ENCODE measurements at places on chromosomes 5 and 9.

DNA sequence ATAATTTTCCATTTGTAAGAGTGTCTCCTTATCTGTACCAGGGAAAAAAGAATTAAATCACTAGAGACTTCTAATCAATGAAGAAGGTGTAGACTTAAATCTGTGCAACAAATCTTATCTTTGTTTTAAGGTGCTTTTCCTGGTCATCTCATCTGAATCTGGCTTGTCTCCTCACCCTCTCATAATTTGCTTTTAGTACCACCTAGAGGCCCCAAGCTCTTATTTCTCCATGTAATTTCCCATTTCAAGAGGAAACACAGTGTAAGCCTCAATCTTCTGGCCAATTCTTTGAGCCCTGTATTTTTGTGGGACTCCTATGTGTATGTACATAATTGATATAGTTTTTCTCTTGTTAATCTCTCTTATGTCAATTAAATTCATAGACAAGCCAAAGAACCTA is 1975.3 kb upstream of the CDH6 start:
- no peak overlapping the region for H3K27ac ChIP-seq
- no peaks in the 10 kb centered on the region for H3K4me1 ChIP-seq
- no peak for DNase-seq
- H3K4me3 ChIP-seq: no peak overlapping the region
- no peaks in the 10 kb centered on the region for H3K27me3 ChIP-seq

DNA sequence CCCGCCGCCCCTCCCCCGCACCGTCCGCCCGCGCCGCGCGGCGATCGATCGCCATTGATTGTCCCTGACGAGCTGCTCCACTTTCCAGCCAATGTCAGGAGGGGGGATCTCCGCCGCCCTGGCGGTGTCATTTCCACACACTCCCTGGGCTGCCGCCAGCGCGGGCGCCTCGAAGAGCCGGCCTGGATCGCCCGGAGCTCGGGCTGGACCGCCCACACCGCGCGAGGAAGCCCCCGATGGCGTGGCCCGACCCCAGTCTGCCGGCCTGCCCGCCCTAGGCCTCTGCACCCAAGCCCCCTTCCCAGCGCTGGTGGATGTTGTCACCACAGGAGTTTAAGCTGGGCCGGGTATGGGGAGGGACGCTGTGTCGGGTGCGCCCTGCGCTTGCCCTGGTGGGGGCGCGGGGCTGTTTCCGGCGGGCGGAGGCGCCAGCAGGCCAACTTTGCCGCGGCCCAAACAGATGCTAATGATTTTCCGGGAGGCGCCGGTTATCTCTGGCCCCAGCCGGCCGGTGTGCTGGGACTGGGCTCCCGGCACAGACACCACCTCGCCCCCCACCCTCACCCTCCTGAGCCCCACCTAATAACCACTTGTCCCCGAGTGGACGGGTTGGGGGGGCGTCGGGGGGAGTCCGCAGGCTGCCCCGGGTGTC is 10.6 kb upstream of the CXXC5 start:
- no peaks in the 10 kb centered on the region for H3K36me3 ChIP-seq
- DNase-seq: peak; percentile 33
- no peaks in the 10 kb centered on the region for H3K27me3 ChIP-seq
- H3K4me3 ChIP-seq: peak overlapping the region; percentile 22
- H3K4me1 ChIP-seq: peaks cover 27% of the 10 kb centered on the region

DNA sequence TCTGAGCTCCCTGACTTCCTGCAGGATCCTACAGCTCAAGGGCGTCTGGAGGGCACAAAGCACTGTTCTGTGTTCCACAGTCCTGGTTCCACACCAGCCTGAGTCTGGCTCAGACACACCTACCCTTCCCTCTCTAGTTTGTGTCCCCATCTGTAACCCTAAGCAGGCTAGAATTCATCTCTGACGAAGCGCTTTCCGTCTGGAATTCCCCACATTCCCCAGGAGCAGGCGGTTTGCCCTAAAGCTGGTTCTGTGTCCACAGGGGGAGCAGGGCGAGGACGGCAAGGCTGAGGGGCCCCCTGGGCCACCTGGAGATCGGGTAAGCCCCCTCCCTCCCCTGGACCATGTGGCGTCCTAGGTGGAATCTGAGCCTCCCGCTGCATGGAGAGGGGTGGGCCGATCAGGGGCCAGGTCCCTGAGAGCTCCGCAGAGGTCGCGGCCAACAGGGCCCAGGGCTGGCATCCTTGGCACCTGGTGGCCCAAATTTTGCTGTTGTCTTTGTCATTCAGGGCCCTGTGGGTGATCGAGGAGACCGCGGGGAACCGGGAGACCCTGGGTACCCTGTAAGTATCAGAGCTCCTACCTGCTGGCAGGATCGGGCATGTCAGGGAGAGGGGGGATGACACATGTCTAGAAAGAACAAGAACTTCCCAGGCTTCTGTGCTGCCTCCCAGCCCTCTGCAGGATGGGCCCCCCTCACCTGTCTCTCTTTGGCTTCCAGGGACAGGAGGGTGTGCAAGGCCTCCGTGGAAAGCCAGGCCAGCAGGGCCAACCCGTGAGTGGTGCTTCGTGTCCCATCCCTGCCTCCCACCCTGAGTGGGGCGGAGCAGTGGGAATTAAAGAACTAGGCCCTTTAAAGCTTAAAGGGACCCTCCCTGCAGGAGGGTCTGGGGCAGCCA is 34.5 kb upstream of the ORM1 start:
- H3K36me3 ChIP-seq: no peaks in the 10 kb centered on the region
- H3K27me3 ChIP-seq: no peaks in the 10 kb centered on the region
- no peak overlapping the region for H3K4me3 ChIP-seq
- H3K27ac ChIP-seq: no peak overlapping the region
- H3K4me1 ChIP-seq: no peaks in the 10 kb centered on the region

GRCh38 chr5:124007675-124008398 is 495.9 kb downstream of the CSNK1G3 start:
- H3K4me3 ChIP-seq: no peak overlapping the region
- no peak for DNase-seq
- H3K36me3 ChIP-seq: no peaks in the 10 kb centered on the region
- H3K4me1 ChIP-seq: no peaks in the 10 kb centered on the region
- no peaks in the 10 kb centered on the region for H3K27me3 ChIP-seq

GRCh38 chr5:91486638-91487037 is 103.5 kb upstream of the ARRDC3 start:
- no peaks in the 10 kb centered on the region for H3K27me3 ChIP-seq
- H3K36me3 ChIP-seq: no peaks in the 10 kb centered on the region
- no peak overlapping the region for H3K27ac ChIP-seq
- no peak overlapping the region for H3K4me3 ChIP-seq
- DNase-seq: no peak
- no peaks in the 10 kb centered on the region for H3K4me1 ChIP-seq

GRCh38 chr9:87071473-87071872 is 124.2 kb upstream of the GAS1 start:
- no peaks in the 10 kb centered on the region for H3K27me3 ChIP-seq
- no peak overlapping the region for H3K27ac ChIP-seq
- H3K4me1 ChIP-seq: no peaks in the 10 kb centered on the region
- H3K4me3 ChIP-seq: no peak overlapping the region
- no peak for DNase-seq

DNA sequence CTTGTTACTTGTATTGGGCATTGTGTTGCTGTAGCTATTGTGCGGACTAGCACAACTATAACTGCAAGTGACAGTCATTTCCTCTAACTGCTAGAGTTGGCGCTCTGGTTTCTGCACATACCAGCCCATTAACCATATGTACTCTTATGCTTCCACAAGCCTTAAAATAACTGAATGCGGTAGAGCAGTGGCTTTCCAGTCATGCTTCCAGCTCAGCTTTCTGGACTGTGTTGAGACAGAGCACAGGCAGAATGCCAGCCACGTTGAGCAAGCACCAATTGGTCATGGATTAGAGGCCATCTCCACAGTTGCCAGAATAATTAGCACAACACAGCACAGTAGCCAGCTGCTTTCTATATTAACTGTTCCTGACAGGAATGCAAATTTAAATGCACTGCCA is 12.2 kb downstream of the INVS start:
- H3K36me3 ChIP-seq: peaks cover 22% of the 10 kb centered on the region
- H3K4me1 ChIP-seq: no peaks in the 10 kb centered on the region
- no peak overlapping the region for H3K27ac ChIP-seq
- no peak overlapping the region for H3K4me3 ChIP-seq
- DNase-seq: no peak
- no peaks in the 10 kb centered on the region for H3K27me3 ChIP-seq

GRCh38 chr5:35026280-35026840 is 21.4 kb downstream of the AGXT2 start:
- H3K36me3 ChIP-seq: no peaks in the 10 kb centered on the region
- no peak overlapping the region for H3K27ac ChIP-seq
- no peaks in the 10 kb centered on the region for H3K4me1 ChIP-seq
- no peak overlapping the region for H3K4me3 ChIP-seq
- DNase-seq: no peak
- no peaks in the 10 kb centered on the region for H3K27me3 ChIP-seq

DNA sequence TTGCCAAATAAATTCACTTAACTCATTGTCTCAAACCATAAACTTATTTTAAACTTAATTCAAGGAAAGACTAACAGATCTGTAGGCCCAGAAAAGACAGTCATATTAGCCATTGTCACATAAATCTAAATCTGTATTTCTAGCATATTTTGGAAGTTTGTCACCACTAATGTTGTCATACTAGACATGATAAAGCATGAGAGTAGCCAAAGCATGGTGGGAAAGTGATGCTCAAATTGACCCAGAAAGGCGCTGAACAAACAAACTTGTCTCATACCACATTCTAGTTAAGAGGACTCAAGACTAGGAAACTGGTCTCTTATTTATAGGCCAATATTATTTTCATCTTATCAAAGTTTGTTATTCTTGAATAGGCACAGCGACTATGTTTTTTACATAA is 99.4 kb downstream of the VCAN start:
- H3K4me1 ChIP-seq: no peaks in the 10 kb centered on the region
- H3K27ac ChIP-seq: no peak overlapping the region
- H3K27me3 ChIP-seq: no peaks in the 10 kb centered on the region
- DNase-seq: no peak
- no peaks in the 10 kb centered on the region for H3K36me3 ChIP-seq

- no peaks in the 10 kb centered on the region for H3K4me1 ChIP-seq
- DNase-seq: no peak
- no peaks in the 10 kb centered on the region for H3K27me3 ChIP-seq
- H3K4me3 ChIP-seq: no peak overlapping the region
- no peak overlapping the region for H3K27ac ChIP-seq
- H3K36me3 ChIP-seq: no peaks in the 10 kb centered on the region
Measured at GRCh38 chr5:87872986-87873385, 395.7 kb downstream of the TMEM161B start.
